ENCODE measurements at places on chromosomes 12 and 14.

DNA sequence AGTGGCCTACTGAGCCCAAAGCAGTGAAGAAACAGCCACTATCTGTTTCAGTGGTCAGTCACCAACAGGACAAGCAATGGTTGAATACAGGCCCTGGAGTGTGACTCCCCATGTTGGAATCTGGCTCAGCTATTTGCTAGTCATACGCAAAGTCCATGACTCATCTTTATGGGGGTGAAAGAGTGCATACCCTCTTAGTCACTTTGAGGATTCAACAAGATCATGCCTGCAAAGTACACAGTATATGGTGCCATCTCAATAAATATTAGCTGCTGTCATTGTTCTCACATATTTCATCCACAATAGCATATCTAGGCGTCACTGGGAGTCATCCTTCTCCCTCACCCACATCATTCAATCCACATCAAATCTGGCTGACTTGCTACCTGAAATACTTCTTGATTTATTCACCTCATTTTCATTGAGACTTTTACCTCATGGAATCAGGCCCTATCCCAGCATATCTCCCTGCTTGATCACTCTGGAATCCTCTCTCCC, 26.4 kb upstream of the STAB2 start:
- DNase-seq = no peak

DNA sequence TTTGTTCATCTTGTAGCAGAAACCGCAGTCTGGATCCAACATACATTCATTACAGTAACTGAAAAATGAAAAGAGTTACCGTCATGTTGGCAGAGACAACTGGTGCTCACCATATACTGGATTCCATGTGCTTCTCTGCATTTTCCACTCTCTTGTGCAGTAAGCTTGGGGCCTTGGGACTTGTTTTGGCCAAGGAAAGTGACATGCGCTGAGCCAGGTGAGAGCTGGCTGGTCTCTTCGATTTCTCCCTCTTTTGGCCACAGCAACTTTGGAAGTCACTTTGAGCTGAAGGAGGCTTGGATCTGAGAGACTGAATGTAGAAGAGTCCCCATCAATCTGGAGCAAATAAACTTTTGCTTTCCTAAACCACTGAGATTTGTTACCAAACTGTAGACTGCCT, 210.6 kb upstream of the ABCD2 start:
- DNase-seq = no peak

- DNase-seq = no peak
Measured at GRCh38 chr12:122393817-122394216, 28.7 kb downstream of the CLIP1 start.

GRCh38 chr12:42432517-42433140, 106.7 kb downstream of the PPHLN1 start:
- DNase-seq = no peak

GRCh38 chr14:94474581-94475031, 1.4 kb downstream of the SERPINA9 start:
- no peak for DNase-seq

GRCh38 chr14:89315493-89316470, 101.3 kb downstream of the FOXN3 start:
- no peak for DNase-seq

DNA sequence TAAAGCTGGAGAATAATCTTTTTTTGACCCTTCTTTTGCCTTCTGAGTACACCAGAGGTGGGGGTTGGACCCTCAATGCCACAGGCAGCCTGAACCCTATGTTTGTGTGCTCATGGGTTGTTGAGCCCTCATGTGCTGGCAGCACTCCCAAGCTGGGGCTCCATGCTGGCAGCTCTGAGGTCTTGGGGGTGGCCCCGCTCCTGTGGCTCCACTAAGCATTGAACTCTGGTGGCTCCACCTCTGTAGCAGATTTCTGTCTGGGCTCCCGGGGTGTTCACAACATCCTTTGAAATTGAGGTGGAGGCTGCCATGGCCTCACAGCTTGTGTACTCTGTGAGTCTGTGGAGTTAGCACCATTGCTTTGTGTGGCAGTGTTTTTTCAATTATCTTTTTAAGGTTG, 557.4 kb upstream of the SEL1L start:
- no peak for DNase-seq

DNA sequence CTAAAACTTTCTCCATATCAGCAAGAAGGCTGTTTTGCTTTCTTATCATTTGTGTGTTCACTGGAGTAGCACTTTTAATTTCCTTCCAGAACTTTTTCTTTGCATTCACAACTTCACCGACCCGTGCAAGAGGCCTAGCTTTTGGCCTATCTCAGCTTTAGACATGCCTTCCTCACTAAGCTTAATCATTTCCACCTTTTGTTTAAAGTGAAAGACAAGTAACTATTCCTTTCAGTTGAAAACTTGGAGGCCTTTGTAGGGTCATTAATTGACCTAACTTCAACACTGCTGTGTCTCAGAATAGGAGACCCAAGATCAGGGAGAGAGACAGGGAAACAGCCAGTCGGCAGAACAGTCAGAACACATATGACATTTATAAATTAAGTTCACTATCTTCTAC, 39.3 kb downstream of the BBS10 start:
- no peak for DNase-seq

DNA sequence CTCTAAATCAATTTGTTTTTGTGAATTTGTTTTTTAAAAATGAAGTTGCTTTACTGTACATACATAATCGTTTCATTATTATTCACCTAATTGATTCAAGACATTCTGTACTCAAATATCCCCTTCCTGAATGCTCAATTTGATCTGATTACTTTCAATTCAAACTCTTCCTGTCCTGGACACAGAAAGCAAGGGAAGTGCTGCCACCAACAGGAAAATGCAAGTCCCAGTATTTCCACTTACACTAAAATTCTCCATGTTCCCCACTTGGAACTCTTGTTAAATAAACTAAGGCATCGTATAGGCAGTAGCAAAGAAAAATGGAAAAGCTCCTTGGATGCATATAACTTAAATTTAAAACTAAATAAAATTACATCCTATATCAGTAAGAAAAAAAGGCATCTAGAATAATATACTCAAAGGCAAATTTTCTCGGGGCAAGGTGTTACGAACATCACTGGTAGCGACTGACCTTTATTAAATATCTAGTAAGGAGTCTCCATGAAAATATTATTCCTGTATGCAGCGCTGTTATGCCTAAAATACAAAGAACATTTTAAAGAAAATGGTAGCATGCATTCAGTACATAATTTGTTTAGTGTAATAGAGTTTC, 72.0 kb upstream of the DBX2 start:
- no peak for DNase-seq

DNA sequence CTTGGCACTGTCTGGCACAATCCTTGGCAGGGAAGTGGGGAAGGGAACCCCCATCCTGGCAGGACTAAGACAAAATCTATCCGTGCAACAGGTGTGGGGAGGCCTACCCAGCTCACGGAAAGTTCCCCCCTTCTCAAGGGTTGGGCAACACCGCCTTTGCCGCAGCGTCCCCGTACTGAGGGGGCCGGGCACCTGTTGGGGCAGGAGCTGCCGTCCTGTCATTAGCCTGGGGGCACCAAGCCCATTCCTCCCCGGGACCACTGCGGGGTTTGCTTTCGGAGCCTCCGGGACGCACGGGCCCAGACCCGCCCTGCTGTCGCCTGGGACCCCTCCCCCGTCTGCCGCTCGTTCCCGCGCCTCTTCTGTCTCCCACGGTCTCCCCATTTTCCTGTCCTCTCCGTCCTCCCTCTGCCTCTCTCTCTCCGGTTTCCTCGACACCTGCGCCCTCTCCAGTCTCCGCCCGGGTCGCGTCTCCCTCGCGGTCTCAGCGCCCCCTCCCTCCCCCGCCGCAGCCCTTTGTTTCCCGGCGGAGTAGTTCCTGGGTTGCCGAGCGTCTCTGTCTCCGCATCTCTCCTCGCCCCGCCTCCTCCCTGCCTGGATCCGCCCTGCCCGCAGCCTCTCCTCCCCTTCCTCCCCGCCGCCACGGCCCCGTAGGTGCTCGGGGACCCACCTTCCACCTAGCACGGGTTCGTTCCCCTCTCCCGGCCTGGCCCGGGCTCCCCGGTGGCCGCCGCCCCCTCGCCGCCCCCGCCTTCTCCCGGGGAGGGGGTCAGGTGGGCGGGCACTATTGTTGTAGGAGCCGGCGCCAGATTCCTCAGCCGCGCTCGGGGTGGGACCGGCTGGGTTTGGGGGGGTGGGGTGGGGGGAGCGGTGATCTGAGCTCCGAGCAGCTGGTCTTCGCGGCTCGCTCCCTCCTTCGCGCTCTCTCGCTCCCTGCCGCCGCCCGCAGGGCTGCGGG, at the start of gene CACNB3:
TSS of gene CACNB3 (plus strand) at position 624 of the 958 bp plus-strand sequence. CDS start 434 bp downstream, outside the sequence.
- peak; percentile 85 for DNase-seq

DNA sequence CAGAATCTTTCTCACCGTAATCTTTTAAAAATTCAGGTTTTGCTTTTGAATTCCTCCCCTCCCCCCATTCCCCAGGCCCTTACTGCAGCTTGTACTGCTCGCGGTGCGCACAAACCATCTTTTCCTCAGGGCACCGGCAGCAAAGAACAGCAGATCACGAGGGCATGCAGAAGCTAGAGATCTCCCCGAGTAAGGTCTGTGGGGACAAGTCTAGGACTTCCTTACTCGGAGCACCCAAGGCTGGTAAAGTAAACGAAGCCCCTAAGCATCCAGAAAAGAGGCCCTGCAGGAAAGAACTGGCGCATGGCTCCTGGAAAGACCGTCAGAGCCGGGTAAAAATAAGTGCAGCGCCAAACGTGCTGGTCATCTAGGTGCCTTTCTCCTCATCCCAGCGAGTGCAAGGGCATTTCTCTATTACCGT, 727 bp downstream of the LDHB start:
- peak; percentile 54 for DNase-seq

- no peak for DNase-seq
Measured at GRCh38 chr12:100295764-100296555, 29.0 kb downstream of the SCYL2 start.

- DNase-seq = no peak
Measured at GRCh38 chr14:68770553-68771286, 22.1 kb downstream of the ZFP36L1 start.

DNA sequence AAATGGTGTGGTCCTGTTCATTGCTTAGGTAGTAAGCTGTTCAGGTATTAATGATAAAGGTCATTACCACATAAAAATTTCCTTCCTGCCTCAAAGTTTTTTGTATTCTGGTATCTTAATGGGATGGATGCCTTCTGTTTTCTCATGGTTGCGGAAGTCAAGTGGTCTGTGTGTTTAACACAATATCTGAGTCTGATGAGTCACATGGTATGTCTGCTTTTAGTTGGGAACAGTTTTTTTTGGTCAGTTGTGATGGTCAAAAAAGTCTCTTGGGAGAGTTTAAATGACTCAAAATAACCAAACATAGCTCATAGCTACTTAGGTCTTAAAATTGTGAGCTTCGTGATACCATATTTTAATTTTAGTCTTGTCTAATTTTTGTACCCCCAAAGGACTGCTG, 40.7 kb downstream of the STK38L start:
- no peak for DNase-seq

- no peak for DNase-seq
Measured at GRCh38 chr14:104020471-104020870, 65.0 kb upstream of the ASPG start.

GRCh38 chr12:68675101-68675842, 11.5 kb upstream of the NUP107 start:
- peak; percentile 39 for DNase-seq

DNA sequence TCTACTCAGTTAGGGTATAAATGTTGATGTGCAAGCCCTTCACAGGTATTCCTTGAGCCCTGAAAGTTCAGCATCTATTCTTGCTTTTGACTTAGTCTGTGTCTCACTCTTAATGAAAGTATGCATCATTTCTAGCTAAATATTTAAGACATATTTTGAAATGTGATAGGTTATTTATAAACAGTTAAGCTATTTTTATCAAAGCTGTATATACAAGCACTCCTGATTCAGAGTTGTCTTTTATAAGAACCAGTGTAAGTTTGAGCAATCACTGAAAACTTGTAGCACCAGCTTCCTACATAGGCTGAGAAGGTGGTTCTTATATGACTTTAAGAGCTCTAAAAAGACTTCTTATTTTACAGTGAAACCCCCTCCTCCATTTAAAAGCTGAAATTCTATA, 98.6 kb downstream of the MYF5 start:
- DNase-seq = no peak

GRCh38 chr12:68439368-68440045, 107.3 kb upstream of the MDM1 start:
- no peak for DNase-seq

- DNase-seq = no peak
Measured at GRCh38 chr14:26067341-26067740, 530.5 kb downstream of the NOVA1 start.

DNA sequence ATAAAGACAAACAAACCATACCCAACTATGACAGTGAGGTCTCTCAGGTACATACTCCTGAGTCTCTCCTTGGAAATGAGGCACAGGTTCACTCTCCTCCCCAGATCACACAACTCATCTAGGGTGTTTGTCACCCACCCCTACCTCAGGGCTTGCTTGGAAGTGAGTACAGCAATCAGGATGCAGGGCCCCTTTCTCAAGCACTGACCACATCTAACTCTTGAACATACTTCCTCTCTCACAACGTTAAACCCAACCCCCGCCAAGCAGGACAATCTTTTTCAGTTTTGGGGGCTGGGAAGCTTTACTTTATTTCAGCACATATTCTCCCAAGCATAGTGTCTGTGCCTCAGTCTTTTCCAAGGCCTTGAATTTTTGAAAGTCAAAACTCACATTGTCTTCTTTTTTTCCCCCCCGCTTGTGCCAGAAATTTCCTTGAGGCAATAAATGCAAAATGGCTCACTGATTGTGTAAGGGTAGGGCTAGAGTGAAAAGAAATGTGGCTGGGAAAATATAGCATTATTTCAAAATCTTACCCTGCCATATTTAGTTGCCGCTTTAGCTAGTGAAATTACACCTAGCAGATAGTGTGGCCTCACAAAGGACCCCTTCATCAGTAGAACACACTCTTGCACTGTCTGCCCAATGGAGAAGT, 2.4 kb upstream of the GPR65 start:
- DNase-seq = no peak

- no peak for DNase-seq
Measured at GRCh38 chr12:50003595-50003994, 21.7 kb downstream of the RACGAP1 start.

GRCh38 chr12:64082866-64083268, 139.2 kb downstream of the KICS2 start:
- DNase-seq = no peak

DNA sequence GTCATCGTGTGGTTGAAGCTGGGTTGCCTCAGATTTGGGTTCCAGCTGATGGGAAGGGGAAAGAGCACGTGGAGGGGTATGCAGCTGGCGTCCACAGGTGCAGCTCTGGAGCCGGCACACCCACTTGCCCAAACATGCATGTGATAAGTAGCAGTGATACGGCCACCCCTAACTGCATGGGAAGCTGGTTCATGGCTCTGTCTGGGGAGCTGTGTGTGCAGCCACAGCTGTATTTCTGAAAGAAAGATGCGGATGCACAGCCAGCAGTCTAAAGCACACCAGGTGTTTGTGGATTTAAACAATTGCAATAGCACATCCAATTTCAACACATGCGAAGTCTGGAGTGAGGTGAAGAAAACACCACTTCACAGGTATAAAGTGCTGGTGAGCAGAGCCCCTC, 181.4 kb downstream of the EFCAB11 start:
- DNase-seq = no peak

All from stimulated activated CD4-positive, alpha-beta T cell treated with anti-CD3 and anti-CD28 coated beads, Interleukin-2, amount 100 ng/mL, for 24 hours (primary cell).